GOT3 (cell line): ENCODE measurements at places on chromosomes 6 and 20.

DNA sequence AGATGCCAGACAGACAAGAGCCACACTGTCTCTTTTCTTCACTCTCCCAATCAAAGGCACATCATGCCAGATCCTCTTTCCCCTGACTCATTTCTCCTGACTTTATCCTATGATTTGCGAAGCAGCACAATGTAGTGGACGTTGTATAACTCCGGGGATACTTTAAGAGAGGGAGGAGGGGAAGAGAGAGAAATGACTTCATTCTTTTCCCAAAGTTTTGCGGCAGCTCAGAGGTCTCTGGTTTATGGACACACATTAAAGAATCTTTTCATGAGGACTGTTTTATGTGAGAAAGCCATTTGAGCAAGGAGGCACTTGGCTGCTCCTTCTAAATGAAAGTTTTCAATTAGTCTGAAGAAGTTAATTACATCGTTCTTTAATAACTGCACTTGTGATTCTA is 75.1 kb upstream of the MC3R start:
- no peak for DNase-seq

- no peak for DNase-seq
These were observed 671 bp downstream of the CDH4 start for GRCh38 chr20:61252601-61253263.

DNA sequence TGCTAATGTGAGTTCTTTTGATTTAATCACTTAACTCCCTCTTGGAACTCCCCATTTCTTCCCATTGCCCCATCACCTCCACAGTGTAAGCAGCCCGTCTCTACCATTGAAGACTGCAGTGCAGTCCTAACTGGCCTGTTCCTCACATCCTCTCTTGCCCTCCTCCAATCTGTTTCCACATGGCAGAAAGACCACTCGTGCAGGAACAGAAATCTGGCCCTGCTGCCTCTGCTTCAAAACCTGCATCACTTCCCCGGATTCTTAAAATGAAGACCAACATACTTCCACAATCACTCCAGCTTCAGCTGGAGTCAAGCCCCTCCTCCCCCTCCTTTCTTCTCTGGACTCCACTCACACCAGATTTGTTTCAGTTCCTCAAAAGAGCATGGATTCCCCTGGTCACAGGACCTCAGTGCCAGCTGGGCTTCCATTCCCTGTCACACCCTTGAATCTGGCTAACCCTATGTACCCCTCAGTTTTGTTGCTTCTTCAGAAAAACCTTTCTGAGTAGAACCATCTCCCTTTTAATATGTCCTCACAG is 802.3 kb downstream of the MAFB start:
- no peak for DNase-seq

DNA sequence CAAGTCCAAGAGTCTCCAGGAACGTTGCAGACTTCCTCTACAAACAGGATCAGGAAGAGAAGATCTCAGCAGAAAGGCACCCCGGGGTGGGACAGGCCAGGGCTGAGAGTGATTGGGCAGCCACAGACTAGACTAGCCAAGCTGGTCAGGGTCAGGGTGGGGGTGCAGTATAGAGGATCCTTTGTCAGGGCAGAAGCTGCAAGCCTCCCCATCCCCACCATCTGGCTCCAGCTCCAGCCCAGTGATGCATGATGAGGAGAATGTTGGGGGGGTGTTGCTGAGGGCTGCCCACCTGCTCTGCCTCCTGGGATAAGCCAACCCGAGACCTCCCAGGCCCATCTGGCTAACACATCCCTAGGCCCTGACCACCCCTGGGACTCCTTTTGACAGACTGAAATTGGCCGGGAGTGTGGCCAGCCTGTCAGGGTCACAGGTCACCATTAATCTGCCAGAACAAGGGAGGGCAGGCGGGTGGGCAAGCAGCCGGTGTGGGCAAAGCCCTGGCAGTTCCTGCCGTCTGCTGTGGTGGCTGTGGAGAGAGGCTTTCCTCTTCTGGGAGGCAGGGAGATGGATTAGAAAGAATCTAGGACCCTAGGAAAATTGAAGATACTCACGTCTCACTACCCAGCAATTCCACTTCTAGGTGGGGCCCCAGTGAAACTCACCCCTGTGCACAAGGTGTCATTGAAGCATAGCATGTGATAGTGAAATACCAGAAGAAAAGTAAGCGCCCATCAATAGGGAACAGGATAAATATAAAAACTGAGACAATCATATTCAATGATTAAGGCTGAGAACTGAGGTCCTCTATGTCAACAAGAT is 22.1 kb upstream of the SNTA1 start:
- no peak for DNase-seq

DNA sequence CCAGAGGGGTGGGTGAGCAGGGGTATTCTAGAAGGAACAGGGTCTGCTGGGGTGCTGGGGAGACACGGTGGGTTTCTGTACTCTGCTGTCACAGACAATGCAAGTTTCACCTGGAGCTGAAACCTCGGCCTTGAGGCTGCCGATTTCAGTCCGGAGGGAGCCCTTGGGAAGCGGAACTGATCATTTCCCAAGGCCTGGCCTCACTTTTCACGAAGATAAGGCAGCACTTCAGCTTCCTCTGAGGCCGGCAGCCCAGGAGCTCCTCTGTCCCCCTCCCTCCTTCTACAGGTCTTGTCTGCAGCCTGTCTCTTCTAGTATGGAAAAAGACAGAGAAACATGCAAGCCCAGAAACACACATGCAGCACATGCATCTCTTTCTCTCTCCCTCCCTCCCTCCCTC is 242.1 kb downstream of the CDC5L start:
- no peak for DNase-seq

DNA sequence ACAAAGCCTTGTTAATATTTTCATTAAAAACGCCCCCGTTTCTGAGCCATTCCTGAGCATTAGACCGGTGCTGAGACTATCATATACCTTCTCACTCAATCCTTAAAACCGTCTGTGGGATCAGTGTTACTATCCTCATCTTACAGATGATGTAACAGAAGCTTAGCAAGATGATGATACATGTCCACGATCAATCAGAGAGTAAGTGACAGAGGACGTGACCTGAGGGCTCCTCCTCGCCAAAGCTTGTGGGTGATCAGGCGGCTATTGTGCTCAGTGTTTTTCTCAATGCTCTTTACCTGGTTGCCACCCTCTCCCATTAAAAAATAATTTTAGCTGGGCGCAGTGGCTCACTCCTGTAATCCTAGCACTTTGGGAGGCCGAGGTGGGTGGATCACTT is 113.1 kb downstream of the MTHFD1L start:
- no peak for DNase-seq

GRCh38 chr6:56694002-56694401 is 51.3 kb upstream of the DST start:
- no peak for DNase-seq

- DNase-seq = no peak
These were observed 13.9 kb downstream of the CRISP3 start for GRCh38 chr6:49730251-49730650.

- no peak for DNase-seq
These were observed 87.6 kb downstream of the BTBD9 start for GRCh38 chr6:38552121-38552520.

DNA sequence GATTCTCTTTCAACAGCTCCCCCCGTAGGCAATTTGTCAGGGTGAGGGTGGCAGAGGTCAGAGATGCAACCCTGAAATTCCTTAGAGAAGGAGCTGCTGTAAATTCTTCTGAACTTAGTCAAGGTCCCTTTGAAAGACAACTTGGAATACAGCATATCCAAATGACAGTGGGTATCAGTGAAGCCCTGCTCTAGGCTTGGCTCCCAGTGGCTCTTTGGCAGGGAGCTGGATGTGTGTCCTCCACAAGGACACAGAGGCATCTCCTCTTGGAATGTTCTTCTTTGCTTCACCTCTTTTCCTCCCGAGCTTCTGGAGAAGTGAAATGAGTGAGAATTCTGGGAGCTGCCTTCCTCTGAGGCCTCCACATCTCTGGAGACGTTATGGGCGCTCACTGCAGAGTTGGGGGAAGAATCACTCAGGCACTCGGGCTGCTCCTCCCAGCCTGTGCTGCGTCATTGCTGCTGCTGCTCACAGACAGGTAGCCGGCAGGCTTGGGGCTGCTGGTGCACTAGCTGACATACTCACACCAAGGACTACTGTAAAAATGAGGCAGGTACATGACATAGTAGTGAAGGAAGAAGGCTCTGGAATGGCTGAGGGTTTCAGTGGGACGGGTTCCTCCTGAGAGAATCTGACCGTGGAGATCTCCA is 34.1 kb downstream of the DYNLT1 start:
- no peak for DNase-seq

- no peak for DNase-seq
These were observed 309.3 kb upstream of the SUPT3H start for GRCh38 chr6:45686841-45687569.

- DNase-seq = no peak
These were observed 347.5 kb downstream of the CDH4 start for GRCh38 chr20:61599541-61599992.

DNA sequence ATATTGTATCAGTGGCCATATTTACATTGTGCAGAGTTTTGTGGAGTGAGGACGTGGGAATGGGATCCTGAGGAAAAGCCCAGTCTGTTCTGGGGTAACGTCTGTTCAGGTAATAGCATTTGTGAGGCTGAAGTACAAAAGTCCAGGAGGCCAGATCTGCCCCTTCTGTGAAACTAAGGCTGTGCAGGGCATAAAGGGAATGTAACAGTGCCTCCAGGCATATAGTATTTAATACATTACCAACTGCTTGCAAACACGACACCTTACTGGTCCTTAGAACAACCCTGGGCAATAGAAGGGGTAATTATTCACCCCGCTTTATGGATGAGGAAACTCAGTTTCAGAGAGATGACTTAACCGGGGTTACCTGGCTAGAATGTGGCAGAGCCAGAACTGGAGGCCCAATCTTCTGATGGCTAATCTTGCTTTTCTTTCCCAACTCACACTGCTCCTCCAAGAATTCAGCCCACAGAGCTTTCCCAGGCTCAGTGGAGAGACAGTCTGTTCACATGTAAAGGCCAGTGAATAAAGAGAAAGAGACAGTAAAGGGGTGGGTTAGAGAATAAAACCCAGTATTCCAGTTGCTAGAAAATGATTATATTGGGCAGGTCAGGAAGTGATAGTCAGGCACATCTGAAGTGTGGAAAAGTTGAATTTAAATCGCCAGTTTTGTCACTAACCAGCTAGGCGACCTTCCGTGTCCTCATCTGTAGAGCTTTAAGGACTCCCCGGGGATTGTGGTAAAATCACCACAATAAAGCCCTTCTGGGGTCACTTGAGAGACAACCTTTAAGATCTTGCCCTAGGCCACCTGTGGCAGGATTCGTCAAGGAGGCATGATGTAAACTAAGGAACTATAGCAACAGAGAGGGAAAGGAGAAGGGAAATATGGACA is 280.7 kb upstream of the CITED2 start:
- no peak for DNase-seq
